NCI-H2029 treated with DMSO at 0.1 percent for 48 hours (cell line): ENCODE measurements at places on chromosomes 1 and 21.

GRCh38 chr1:109761227-109762038, 2.3 kb downstream of the EPS8L3 start:
- no peak for DNase-seq

DNA sequence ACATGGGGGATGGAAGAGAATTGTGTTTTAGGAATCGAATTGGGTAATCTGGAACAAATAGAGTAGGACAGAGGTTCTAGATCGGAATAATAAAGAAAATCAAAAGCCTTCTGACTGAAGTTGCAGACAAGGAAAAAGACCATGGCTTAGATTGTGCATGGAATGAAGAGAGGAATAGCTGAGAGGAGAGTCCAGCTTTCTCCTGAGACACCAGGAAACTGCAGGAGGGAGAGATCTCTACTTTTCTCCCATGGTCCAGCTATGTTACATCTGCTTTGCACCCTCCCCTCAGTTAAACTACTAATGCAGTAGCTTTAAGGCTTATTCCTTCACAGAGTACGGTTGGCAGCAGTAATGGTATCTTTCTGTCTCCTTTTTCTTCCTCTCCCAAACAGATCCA, 13.4 kb downstream of the SLAMF7 start:
- DNase-seq: no peak

DNA sequence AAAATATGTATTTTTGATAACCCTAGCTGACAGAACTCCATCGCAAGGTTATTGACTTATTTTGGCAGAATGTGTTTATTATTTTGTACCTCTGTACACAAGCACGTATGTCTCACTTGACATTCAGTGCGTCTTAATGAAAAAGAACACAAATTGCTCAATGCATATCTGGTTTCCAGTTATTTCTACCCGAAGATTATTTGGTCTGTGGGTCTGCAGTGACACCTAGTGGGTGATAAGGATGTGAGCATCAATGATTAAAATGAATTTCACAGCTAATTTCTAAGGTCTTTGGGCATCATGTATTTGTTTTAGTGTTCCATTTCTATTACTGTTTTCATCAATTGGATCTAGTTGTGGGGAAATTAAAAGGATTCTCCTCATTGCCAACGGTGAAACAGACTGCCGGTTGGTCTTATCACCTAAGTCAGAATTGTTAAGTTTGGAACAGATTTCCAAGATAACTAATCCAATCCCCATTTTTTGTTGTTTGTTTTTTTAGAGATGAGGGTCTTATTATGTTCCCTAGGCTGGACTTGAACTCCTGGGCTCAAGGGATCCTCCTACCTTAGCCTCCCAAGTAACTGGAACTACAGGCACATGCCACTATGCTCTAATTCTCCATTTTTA, 13.9 kb downstream of the DDX20 start:
- peak; percentile 49 for DNase-seq

GRCh38 chr1:229464672-229465071, 30.8 kb upstream of the ACTA1 start:
- DNase-seq: no peak

DNA sequence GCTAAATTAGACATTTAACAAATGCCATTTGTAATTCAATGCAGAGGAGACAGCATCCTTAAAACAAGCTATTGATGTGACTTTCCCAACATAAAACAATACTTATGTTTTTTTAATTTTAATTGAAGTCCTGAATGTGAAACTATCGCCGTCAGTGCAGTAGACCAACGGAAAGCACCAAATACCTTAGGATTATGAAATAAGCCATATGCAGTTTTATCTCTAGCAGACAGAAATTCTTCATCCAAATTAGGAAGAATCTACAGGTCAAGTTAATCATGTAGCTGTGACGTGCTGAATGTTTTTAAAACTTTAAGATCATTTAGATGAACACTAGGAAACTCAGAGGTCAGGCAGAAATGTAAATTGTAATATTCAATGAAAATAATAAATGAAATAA, 714 bp upstream of the ST6GALNAC5 start:
- no peak for DNase-seq

DNA sequence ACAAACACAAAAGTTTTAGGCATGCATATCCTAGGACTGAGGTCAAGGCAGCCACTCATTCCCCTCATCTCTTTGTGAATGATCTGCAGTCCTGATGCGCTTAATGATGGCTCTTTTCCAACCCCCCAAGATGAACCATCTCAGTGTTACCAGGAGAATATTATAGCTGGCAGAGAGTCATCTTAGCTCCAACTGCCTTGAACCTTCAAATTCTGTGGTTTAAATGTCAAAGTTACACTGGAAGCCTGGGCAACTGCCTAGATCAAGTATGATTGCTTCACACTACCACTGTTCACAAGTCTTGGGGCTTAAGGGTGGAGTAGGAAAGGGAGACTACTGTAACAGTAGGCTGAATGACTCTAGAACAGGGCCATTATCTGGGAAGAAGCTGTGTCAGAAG, 8.0 kb upstream of the MYBPHL start:
- no peak for DNase-seq

GRCh38 chr21:19608101-19608621, 1204.6 kb upstream of the TMPRSS15 start:
- no peak for DNase-seq

- DNase-seq: no peak
These were observed 99.9 kb downstream of the XCL2 start for GRCh38 chr1:168443899-168444298.

- no peak for DNase-seq
These were observed 81.0 kb upstream of the KCNK2 start for GRCh38 chr1:215001419-215002021.

DNA sequence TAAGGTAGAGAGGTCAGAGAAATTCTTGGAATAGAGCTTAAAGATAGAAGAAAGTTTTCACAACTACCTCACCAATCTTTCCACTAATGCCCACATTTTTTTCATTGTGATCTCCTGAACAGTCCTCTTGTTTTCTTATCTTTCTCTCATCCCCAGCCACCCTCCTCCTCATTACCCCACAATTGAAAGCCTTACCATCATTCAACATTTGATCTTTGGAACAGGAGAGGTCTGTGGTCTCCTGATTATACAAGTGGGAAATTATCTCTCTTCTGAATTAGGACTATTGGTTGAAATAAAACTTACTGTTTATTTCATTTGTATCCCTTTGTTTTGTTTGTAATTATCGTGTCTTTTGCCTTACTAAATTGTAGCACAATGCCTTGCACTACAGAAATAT, 29.6 kb downstream of the DNAH14 start:
- no peak for DNase-seq

DNA sequence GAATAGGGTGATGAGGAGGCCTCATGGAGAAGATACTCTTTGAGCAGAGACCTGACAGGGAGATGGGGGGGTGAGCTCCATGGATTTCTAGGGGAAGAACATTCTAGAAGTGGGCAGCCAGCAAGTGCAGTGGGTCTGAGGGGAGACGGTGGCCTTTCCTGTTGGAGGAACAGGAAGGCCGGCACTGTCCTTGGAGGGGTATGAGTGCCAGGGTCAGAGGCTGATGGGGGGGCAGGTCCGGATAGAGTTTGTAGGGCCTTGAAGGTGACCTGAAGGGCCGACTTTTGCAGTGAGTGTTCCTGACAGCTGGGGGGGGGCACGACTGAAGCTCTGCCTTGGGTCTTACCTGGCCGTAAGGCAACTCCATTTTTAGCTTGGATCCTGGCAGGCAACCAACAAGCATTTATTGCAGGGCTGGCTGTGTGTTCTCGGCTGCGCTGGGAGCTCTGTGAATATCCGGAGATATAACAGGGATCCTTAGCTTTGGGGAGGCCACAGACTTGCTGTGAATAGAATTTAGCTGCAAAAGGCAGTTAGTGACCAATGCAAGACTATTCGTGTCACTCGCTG, 130.6 kb downstream of the MRPS6 start:
- DNase-seq: no peak
